ENCODE measurements at places on chromosomes 11 and 22. TPM values are rescaled to one million over a fixed set of nuclear protein-coding genes. Genes with fewer than 3 reads are reported as not detected.

DNA sequence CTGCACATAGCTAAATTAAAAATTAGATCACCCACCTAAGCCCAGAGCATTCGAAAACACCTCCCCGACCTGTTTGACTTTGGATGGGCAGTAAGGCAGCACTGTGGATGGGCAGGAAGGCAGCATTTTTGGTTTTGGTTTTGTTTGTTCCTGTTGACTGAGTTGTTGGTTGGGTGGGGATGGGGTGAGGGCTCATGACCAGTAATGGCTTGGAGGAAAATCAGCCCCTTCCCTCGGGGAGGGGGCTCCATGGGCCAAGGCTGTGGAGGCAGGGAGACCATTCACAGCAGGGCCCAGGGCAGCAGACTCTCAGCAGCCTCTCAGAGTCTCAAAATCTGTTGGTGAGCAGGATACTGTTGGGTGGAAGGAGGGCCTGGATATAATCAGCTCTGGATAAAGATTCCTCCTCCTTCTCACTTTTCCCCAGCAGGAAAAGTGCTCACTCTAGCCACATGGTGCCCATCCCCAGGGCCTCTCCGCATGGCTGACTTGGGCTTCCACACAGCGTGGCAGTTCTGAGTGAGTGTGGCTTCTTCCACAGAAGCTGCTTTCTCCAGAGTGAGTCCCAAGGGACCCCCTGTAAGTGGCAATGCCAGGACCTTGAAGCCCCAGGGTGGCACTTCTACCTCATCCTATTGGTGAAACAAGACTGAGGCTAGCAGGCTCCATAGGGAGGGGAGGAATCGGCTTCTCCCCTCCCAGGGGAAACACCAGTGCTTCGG, 1491.2 kb downstream of the BRD1 start:
- DNase-seq, result no peak

Gene OR52E8
- total RNA-seq, result not detected

Gene FGF4
- not detected for total RNA-seq

GRCh38 chr11:65491614-65492386, 7.0 kb upstream of the MALAT1 start:
- DNase-seq, result no peak

DNA sequence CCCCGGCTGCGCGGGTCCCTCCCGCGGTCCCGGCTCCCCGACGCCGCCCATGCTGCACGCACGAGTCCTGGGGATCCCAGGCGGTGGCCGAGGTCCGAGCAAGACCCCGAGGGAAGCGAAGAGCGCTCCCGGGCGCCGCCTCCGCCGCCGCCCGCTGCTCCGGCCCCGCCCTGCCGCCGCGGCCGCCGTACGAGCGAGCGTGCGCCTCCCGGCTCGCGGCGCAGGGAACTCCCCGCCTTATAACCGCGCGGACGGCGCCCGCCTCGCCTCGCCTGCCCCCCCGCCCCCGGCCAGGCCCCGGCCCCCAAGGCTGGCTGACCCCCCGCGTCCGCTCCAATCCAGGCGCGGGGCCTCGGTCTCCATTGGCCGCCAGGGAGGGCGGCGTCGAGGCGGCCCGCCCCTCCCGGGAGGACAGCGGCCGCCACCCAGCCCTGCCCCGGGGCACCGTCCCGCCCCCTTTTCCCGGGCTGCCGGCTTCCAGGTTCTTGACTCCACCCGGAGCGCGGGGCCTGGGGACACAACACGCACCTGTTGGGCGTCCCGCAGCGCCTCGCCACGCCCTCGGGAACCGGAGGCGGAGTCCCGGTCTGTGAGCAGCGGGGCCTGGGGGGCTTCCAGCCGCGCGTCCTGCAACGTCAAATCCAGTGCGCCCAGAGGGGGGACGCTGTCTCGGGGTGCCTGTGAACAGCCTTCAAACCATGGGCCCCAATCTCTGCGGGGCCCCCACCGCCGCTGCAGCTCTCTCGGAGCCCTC, at the start of gene FADS3:
TSS of gene FADS3 (minus strand) at position 215 of the 754 bp plus-strand sequence. CDS start at position 51, 164 bp downstream.
- peak; percentile 48 for DNase-seq

Gene PHOX2A
- not detected for total RNA-seq

DNA sequence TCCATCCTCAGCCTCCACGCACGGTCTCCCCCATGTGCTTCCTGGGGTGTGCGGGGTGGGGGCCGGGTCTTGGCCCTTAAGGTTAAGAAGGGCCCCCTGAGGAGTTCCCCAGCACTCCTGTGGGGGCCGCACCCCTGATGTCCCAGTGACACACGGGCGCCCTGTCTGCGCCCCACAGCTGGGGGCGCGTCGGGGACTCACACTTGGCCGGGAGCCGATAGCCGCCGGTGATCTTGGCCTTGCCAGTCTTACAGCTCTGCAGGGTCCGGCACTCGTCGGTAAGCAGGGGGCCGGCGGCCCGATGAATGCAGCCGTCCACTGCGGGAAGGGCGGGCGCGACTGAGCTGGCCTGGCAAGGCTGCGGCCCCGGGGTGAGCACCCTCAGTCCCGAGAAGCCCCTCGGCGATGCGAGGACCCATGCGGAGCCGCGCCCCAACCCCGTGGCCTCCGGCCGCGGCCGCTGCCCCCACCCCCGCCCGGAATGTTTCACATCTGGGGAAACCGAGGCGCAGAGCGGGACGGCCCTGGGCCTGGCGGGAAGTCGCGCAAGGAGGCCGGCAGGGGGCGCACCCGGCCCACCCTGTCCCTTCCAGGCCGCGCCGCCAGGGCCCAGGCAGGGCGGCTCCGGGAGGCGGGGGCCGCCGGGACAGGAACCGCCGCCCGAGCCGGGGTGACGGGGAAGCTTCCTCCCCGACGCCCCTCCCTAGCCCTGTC, 13.9 kb downstream of the OTUB1 start:
- peak; percentile 70 for DNase-seq

- no peak for DNase-seq
These were observed 348.4 kb upstream of the NARS2 start for GRCh38 chr11:78922859-78923625.

Gene ANO9
- total RNA-seq, result 15.1 TPM

- no peak for DNase-seq
These were observed at the start of gene TMPRSS5 for GRCh38 chr11:113705871-113706655. TMPRSS5 (minus strand) TSS chr11:113706308; CDS start chr11:113706224, 84 bp downstream.

- DNase-seq, result no peak
These were observed 51.4 kb downstream of the MICAL2 start for GRCh38 chr11:12161603-12162350.

GRCh38 chr11:105923807-105924206, 98.2 kb downstream of the MSANTD4 start:
- no peak for DNase-seq

DNA sequence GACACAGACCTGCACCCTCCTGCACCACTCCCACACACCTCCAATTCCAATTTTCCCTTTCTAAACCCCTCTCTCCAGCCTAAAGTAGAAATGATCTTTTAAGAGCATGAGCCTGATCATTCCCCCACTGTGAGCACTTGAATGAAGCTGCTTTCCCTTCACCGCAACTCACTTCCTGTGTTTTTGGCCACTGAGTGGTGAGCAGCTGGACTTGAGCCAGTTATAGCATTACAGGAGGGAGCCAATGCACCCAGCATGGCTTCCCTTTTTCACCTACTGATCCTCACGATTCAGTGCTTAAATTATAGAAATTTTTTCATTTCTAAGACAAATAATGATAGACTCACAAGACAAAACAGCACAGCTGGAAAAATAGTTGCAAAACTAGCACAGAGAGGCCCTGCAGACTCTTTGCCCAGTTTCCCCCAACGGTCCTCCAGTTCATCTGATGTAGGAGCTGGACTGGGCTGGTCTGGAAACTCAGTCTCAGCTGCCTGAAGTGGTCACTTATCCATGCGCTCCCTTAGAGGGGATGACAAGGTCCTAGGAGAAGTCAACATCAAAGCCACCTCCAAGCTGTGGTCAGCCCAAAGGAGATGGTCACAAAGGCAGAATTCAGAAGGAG, 9.7 kb upstream of the APOL4 start:
- peak; percentile 18 for DNase-seq

- no peak for DNase-seq
These were observed 499.5 kb upstream of the LUZP2 start for GRCh38 chr11:23997356-23997755.

Gene KRTAP5-2
- not detected for total RNA-seq

GRCh38 chr22:45240104-45240809, 437 bp downstream of the KIAA0930 start:
- no peak for DNase-seq

Gene TRIM49
- not detected for total RNA-seq

DNA sequence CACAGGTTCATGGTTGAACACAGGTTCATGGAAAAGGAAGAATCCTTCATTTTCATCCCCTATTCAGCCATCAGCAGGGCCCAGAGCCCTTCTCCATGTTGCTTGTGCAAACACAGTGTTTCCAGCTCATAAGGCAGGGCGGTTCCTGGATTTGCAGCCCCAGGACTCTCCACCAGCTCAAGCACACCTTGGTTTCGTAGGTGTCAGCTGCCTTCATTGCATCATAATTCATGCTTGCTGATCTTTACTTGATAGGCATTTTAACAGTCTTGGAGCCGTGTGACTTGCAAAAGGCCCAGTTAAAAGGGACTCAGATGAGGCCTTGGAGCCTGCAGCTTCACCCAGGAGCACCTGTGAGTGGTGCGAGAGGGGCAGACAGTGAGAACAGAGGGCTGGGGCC, 318.1 kb upstream of the B3GAT1 start:
- no peak for DNase-seq

DNA sequence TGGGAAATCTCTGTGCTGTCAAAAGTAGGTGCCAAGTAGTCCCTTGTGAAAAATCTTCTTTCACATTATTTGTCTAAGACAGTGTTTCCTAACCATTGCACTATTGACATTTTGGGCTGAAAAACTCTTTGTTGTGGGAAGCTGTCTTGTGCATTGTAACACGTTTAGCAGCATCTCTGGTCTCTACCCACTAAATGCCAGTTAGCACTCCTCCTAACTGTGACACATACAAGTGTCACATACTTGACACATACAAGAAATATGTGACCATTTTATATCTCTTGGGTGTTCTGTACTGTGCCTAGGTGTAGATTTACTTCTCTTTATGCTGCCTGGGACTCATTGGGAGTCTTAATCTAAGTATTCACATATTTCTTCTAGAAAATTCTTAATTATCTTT, 57.8 kb downstream of the NXPE1 start:
- DNase-seq, result no peak

DNA sequence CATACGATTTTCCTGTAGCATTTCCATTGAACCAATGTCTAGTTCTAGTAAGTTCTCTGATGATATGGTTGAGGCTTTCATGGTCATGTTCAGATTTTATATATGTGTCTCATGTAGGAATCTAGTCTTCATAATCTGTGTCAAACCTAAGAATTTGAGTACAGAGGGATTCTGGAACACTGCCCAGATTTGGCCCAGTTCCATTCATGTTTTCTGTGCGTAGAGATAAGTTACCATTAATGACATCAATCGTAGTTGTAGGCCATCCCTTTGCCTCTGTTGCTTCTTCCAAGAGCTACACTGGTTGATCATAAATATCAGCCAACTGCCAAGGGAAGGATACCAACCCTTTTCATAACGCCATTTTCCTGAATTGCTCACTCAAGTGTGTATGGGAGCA, 23.3 kb downstream of the ST3GAL4 start:
- DNase-seq, result no peak

GRCh38 chr11:122727101-122727929, 71.8 kb downstream of the UBASH3B start:
- DNase-seq, result peak; percentile 65

DNA sequence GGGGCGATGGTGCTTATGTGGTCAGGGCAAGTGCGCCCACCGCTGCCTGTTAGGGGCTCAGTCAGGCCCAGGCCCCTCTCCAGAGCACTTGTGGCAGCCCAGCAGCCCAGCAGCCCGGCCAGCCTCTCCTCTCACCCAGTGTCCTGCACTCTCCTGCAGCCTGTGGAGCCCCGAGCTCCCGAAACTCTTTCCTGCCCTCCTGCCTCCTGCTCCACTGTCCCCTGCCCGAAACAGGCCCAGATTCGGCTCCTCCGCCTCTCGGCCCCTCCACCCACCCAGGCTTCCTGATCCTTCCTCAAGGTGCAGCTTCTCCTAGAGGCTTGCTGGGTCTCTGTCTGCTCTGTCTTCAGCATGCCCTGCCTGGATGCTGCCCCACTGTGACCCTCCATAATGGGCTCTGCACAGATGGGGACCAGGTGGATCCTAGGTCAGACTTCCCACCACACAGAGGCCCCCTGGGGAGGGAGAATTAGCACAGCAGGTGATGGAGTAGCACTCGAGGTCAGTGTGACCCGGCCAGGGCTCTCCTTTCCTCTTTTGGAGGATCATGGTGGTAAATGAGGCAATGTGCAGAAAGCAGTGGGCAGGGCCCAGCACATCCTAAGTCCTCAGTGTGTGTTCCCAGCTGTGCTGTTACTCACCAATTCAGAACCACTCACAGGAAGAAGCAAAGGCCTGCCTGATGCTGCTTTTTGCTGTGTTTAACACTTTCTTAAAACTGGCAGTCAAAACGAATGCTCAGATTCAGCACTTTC, 18.6 kb upstream of the NAP1L4 start:
- no peak for DNase-seq

GRCh38 chr11:70703141-70704064, 305.1 kb downstream of the CTTN start:
- no peak for DNase-seq

Gene MS4A3
- not detected for total RNA-seq

GRCh38 chr22:17086296-17086695, 1.5 kb downstream of the IL17RA start:
- DNase-seq, result peak; percentile 48

Gene NXPE1
- total RNA-seq, result not detected

Gene KRTAP5-8
- not detected for total RNA-seq

DNA sequence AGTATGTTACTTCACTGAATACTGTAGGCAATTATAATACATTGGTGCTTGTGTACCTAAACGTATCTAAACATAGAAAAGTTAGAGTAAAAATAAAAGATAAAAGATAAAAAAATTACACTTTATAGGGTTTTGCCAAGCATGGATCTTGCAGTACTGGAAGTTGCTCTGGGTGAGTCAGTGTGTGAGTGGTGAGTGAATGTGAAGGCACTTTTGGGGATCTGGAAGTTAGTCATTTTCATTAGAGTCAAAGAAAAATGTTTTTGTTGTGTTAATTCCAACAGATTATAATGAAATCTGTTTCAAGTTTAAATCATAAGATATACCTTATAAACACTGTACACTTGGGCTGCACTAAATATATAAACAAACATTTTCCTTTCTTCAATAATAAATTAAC, 3.3 kb downstream of the SLC22A25 start:
- DNase-seq, result no peak

GRCh38 chr22:28837640-28838039, 37.3 kb upstream of the XBP1 start:
- no peak for DNase-seq

Gene GGTLC2
- total RNA-seq, result not detected

Gene P2RX6
- 0.18 TPM for total RNA-seq

Gene PACSIN2
- 48.5 TPM for total RNA-seq

GRCh38 chr11:94873916-94874540, 99.3 kb downstream of the CWC15 start:
- DNase-seq, result no peak

Gene INS
- total RNA-seq, result not detected

Gene LAYN
- 0.94 TPM for total RNA-seq

GRCh38 chr11:16611401-16611921, 127.0 kb upstream of the C11orf58 start:
- DNase-seq, result no peak

Gene TMEM191C
- 2.1 TPM for total RNA-seq

- peak; percentile 82 for DNase-seq
These were observed 112.9 kb downstream of the SPON1 start for GRCh38 chr11:14075118-14076078.

Data from natural killer cell (primary cell).